ENCODE measurements at places on chromosomes 1 and 21. TPM values are rescaled to one million over a fixed set of nuclear protein-coding genes. Genes with fewer than 3 reads are reported as not detected.

DNA sequence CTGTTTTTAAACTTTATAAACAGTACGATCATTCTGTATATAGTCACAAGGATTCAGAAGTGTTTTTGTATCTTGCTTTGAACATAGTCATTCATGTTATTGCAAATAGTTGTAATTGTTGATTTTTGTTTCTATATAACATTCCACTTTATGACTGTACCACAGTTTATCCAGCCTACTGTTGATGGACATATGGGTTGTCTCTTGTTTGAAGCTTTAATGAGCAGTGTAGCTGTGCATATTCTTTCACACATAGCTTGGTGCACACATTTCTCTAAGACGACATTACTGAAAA lies 6.1 kb downstream of the CD101 start:
- no peak overlapping the region for H3K27ac ChIP-seq
- H3K4me1 ChIP-seq, result peaks cover 38% of the 10 kb centered on the region
- H3K4me3 ChIP-seq, result no peak overlapping the region
- no peaks in the 10 kb centered on the region for H3K27me3 ChIP-seq

DNA sequence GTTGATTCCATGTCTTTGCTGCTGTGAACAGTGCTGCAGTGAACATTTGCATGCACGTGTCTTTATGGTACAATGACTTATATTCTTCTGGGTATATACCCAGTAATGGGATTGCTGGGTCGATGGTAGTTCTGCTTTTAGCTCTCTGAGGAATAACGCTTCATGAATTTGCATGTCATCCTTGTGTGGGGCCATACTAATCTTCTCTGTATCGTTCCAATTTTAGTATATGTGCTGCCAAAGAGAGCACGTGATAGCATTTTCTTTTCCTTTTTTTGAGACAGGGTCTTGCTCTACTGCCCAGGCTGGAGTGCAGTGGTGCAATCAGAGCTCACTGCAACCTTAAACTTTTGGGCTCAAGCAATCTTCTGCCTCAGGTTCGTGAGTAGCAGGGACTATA lies 24.9 kb upstream of the MAP1LC3C start:
- no peak overlapping the region for H3K27ac ChIP-seq
- no peaks in the 10 kb centered on the region for H3K36me3 ChIP-seq
- H3K4me3 ChIP-seq, result no peak overlapping the region
- DNase-seq, result no peak
- no peaks in the 10 kb centered on the region for H3K27me3 ChIP-seq

DNA sequence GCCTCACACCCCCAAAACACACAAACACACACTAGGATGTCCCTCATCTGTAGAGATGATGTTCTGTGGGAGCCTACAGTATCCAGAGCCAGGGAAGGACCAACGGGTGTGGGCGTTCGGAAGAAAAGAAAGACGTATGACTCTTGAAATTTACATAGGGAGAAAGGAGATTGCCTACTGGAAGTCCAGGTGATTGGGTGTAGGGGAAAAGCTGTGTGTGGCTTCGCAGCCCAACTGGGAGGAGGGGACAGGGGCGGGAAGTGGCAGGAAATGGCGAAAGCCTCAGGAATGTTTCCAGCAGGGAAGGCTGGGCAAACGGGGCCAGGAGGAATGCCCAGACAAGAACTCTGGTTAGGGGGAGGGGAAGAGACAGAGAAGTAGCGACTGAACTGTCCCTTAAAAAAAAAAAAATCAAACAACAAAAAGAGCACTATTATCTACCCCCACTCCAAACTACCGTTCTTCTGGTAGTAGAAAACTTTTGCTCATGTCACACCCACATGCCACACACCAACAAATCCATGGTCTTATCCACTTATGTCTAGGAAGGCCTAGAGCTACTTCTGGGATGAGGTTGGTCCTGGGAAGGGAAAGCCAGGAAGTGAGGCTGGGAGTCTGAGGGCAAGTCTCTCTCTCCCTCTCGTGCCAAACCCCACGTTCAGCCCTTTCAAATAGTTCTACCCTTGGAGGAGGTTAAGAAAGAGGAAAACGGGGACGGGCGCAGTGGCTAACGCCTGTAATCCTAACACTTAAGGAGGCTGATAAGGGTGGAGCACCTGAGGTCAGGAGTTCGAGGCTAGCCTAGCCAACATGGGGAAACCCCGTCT lies 1.8 kb upstream of the CKS1B start:
- DNase-seq, result no peak
- no peaks in the 10 kb centered on the region for H3K27me3 ChIP-seq
- peaks cover 34% of the 10 kb centered on the region for H3K36me3 ChIP-seq
- H3K27ac ChIP-seq, result peak overlapping the region; percentile 99
- H3K4me1 ChIP-seq, result peaks cover 58% of the 10 kb centered on the region
- no peak overlapping the region for H3K4me3 ChIP-seq

ARHGEF19 gene
- total RNA-seq, result 5.8 TPM

TSSK3 gene
- total RNA-seq, result 0.98 TPM

GRCh38 chr1:28161751-28162150 lies 14.7 kb downstream of the PTAFR start:
- H3K4me1 ChIP-seq, result no peaks in the 10 kb centered on the region
- H3K27ac ChIP-seq, result no peak overlapping the region
- no peaks in the 10 kb centered on the region for H3K27me3 ChIP-seq
- H3K36me3 ChIP-seq, result no peaks in the 10 kb centered on the region

- no peak for DNase-seq
- H3K27me3 ChIP-seq, result peaks cover 93% of the 10 kb centered on the region
- no peak overlapping the region for H3K27ac ChIP-seq
- H3K4me3 ChIP-seq, result peak overlapping the region; percentile 44
- no peaks in the 10 kb centered on the region for H3K36me3 ChIP-seq
- peaks cover 36% of the 10 kb centered on the region for H3K4me1 ChIP-seq
Observed at GRCh38 chr1:213988507-213989001, 781 bp downstream of the PROX1 start.

IL22RA1 gene
- total RNA-seq, result not detected

CLCA4 gene
- not detected for total RNA-seq

C1orf185 gene
- total RNA-seq, result not detected

SYT14 gene
- total RNA-seq, result not detected

TMEM125 gene
- not detected for total RNA-seq

DEGS1 gene
- 54.0 TPM for total RNA-seq

OLIG2 gene
- not detected for total RNA-seq

CLDN17 gene
- not detected for total RNA-seq

DNA sequence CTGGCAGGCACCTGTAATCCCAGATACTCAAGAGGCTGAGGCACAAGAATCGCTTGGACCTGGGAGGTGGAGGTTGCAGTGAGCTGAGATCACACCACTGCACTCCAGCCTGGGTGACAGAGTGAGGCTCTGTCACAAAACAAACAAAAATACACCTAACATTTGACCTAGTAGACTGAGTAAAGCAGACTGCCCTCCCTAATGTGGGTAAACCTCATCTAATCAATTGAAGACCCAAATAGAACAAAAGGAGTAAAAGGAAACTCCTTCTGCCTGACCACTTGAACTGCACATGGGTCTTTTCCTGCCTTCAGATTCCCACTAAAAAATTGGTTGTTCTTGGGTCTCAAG lies 19.0 kb upstream of the RBM15 start:
- no peaks in the 10 kb centered on the region for H3K4me1 ChIP-seq
- H3K27ac ChIP-seq, result no peak overlapping the region
- no peak overlapping the region for H3K4me3 ChIP-seq

PEA15 gene
- total RNA-seq, result 10.3 TPM

ARHGAP29 gene
- not detected for total RNA-seq

- H3K36me3 ChIP-seq, result no peaks in the 10 kb centered on the region
- no peak for DNase-seq
- no peak overlapping the region for H3K4me3 ChIP-seq
- H3K27me3 ChIP-seq, result no peaks in the 10 kb centered on the region
- no peaks in the 10 kb centered on the region for H3K4me1 ChIP-seq
Observed at GRCh38 chr21:39085843-39086405, 97.3 kb downstream of the PSMG1 start.

- H3K4me3 ChIP-seq, result peak overlapping the region; percentile 91
- no peak overlapping the region for H3K27ac ChIP-seq
- peaks cover 18% of the 10 kb centered on the region for H3K4me1 ChIP-seq
- H3K36me3 ChIP-seq, result peaks cover 16% of the 10 kb centered on the region
- DNase-seq, result no peak
- no peaks in the 10 kb centered on the region for H3K27me3 ChIP-seq
Observed at GRCh38 chr1:193103759-193104501, 1.3 kb downstream of the GLRX2 start.

DNA sequence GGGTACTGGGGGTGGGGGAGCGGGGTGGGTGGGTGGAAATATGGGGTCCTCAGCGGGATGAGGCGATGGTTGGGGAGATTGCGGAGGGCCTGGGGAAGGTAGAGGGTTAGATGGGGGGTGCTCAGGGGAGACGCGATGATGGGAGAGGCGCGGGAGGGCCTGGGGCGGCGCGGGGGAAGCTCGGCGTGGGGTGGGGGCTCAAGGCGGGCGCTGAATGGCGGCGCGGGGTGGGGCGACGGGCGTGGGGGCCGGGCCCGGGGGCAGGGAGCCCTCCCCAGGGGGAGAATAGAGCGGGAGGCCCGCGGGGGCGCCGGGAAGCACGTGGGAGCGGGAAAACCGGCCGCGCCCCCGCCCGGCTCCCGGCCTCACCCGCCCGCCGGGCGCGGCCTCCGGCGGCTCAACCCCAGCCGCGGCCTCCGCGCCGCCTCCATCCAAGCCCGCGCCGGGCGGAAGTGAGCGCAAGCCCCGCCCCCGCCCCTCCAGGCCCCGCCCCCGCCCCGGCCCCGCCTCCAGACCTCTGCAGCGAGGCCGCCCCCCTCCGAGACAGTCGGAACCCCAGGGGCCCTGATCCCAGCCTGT lies at the start of gene FAAP20:
FAAP20 (minus strand) TSS at position 454 of the 579 bp plus-strand sequence; CDS start at position 431, 23 bp downstream.
- DNase-seq, result peak; percentile 76
- H3K27ac ChIP-seq, result peak within 1 kb of the TSS; percentile 86
- H3K4me3 ChIP-seq, result peak within 1 kb of the TSS; percentile 57
- peaks cover 2% of the 10 kb centered on the region for H3K36me3 ChIP-seq
- peaks cover 64% of the 10 kb centered on the region for H3K4me1 ChIP-seq
- no peaks in the 10 kb centered on the region for H3K27me3 ChIP-seq

GRCh38 chr1:222093518-222093917 lies 351.6 kb upstream of the DUSP10 start:
- peaks cover 3% of the 10 kb centered on the region for H3K4me1 ChIP-seq
- H3K27ac ChIP-seq, result no peak overlapping the region
- no peak overlapping the region for H3K4me3 ChIP-seq
- no peak for DNase-seq
- H3K27me3 ChIP-seq, result no peaks in the 10 kb centered on the region

BPNT1 gene
- total RNA-seq, result 2.5 TPM

GRCh38 chr21:44455524-44456213 lies 359 bp downstream of the LRRC3 start:
- H3K27ac ChIP-seq, result no peak overlapping the region
- H3K36me3 ChIP-seq, result no peaks in the 10 kb centered on the region
- DNase-seq, result peak; percentile 13

- peaks cover 42% of the 10 kb centered on the region for H3K36me3 ChIP-seq
- H3K4me3 ChIP-seq, result no peak overlapping the region
- H3K27ac ChIP-seq, result no peak overlapping the region
- no peaks in the 10 kb centered on the region for H3K27me3 ChIP-seq
- no peak for DNase-seq
Observed at GRCh38 chr1:235246022-235246948, 81.7 kb downstream of the ARID4B start.

DNA sequence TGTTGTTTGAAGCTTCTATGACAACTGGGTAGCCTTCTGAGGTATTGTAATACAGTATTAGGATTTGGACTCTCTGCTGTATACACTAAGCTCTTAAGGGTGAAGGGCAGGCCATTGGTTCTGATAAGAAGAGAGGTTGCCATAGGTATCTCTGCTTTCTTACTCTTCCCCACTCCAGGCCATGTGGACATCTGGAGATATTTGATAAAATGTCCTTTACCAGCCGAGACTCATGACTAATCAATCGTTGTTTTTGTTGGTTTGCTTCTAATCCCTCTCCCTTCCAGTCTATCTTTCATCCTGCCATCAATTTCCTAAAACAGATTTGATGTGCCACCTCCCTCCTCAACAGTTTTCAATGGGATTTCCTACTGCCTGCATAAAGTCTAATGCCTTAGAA lies 64.6 kb upstream of the WDR26 start:
- H3K4me3 ChIP-seq, result no peak overlapping the region
- no peak for DNase-seq
- no peaks in the 10 kb centered on the region for H3K27me3 ChIP-seq
- H3K4me1 ChIP-seq, result peaks cover 22% of the 10 kb centered on the region
- H3K27ac ChIP-seq, result no peak overlapping the region

DNA sequence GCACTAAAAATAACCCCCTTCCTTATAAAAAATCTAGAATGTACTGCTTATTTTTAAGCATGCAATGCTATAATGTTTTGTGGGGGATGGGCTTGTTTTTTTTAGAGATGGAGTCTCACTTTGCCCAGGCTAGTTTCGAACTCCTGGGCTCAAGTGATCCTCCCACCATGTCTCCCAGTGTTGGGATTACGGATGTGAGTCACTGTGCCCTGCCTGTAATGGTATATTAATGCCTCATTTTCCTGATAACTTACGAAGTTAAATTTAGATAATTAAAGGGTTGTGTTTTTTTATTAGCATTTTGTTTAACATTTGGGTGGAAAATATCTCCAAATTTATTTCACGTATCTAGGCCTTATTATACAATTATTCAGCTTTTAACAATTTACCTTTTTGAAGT lies 6.5 kb downstream of the RNF11 start:
- H3K4me1 ChIP-seq, result peaks cover 36% of the 10 kb centered on the region
- H3K36me3 ChIP-seq, result no peaks in the 10 kb centered on the region
- H3K27ac ChIP-seq, result no peak overlapping the region
- H3K27me3 ChIP-seq, result no peaks in the 10 kb centered on the region
